ENCODE measurements at places on chromosomes 13 and 19.

- DNase-seq = no peak
Measured at GRCh38 chr19:18319591-18320135, 3.2 kb downstream of the LSM4 start.

DNA sequence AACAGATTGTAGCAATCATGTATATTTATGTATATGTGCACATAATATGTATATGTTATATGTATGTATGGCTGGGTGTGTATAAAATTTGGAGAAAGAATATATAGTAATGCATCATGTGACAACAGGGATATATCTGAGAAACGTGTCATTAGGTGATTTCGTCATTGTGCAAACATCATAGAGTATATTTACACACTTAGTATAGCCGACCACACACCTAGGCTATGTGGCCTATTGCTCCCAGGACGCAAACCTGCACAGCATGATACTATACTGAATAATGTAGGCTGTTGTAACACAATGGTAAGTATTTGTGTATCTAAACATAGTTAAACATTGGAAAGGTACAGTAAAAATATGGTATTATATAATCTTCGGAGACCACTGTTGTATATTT is 43.8 kb downstream of the ESD start:
- no peak for DNase-seq

DNA sequence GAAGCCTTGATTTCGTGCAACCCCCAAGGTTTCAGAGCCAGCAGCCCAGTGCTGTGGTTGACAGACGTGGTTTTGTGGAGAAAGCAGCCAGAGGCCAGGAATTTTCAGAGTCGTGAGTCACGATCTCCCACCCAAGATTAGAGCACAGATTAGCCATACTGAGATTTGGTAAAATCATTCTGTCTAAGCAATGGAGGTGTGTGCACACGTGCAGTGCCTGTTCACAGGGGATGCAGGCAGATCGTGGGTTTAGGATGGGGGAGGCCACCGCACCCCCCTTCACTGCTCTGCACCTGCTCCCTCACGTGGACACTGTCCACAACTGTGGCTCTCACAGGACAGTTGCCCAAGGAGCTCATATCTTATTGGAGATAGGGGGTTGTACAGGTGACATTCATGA is 46.6 kb upstream of the GPR183 start:
- DNase-seq = peak; percentile 44

GRCh38 chr13:36764957-36765356 is 54.1 kb upstream of the RFXAP start:
- DNase-seq = no peak

- DNase-seq = no peak
Measured at GRCh38 chr19:728011-728410, 19.3 kb downstream of the PALM start.

DNA sequence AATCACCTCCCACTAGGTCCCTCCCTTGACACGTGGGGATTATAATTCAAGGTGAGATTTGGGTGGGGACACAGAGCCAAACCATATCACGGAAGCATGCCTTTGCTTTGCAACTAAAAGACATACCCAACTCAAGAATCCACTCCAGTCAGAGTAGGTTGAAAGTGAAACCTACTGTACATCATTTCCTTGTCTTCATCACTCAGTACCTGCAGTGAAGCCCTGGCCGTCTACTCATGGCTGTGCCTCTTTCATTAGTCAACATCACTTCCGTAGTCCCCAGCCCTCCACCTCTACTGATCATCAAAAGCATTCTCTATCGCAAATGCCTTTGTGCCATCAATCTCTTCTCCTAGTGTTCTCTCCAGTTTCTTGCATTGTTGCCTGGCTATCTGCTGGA is 343.1 kb upstream of the ARGLU1 start:
- DNase-seq = no peak

GRCh38 chr13:71412231-71412630 is 454.8 kb downstream of the DACH1 start:
- DNase-seq = no peak

- peak; percentile 91 for DNase-seq
Measured at GRCh38 chr19:46784262-46785053, 3.9 kb downstream of the SLC1A5 start.

DNA sequence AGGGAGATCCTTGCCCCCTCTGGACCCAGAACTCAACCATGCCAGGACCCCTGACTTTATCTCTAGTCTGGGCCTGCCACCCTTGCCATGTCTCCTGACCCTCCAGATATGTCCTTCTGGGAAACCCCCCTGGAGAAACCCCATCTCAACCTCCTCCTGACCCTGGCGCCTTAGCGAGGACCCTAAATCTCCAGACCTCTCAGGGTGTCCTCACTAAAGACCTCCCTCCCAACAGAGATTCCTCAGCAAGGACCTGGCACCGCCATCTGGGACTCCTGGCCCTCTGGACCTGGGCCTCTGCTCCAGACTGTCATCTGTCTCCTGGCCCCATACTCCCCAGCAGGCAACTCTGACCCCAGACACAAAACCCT is 1.3 kb downstream of the KCNK6 start:
- no peak for DNase-seq

DNA sequence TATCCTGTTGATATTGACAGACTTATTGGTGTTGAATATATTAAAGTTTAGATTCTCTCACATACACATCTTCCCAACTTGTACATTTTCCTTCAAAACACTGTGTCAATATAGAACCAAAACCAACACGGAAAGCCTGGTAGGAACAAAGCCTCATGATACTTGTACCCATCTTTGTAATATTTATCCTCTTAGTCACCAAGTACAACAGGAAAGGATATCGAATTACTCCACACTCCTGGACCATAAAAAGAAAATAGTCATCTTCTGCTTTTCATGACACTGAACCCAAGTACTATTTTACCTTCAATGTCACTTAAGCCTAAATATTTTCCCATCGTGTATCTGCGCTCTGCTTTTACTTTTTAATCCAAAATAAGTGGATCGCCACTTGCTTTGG is 702.9 kb upstream of the PCDH9 start:
- DNase-seq = no peak

DNA sequence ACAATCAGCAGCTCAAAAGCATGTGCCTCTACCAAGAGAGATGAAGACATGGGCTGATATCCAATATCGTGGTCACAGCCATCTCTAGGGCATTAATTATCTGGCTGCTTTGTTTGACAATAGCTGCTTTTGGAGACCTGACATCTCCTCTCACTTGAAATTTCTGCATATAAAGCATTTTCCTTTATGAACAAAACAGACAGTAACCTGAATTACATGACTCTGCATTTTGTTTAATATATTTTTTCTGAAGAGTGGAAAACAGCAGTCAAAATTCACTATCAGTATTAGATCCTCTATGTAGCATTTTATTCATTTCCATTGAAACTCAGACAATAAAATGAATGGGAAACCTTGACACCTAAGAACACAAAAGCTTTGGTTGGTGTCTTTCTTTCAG is 42.4 kb upstream of the ESD start:
- no peak for DNase-seq

DNA sequence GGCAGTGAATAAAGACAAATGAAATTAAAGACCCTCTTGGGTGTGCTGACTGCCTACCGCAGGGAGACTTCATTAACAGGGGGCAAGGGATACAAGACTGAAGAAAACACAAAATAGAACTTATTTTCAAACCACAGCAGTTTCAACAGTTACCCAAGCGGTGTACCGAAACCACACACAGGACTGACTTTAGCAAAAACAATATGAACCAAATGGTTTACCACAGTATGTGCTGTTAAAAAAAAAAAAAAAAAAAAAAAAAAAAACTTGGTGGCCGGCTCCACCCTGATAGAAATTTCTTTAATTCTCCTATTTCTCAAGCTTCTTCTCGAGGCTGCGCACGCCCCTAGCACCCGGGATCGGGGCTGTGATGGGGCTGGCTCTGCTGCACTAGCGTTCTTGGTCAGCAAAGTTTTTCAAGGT is 42.6 kb downstream of the KLF2 start:
- DNase-seq = no peak

DNA sequence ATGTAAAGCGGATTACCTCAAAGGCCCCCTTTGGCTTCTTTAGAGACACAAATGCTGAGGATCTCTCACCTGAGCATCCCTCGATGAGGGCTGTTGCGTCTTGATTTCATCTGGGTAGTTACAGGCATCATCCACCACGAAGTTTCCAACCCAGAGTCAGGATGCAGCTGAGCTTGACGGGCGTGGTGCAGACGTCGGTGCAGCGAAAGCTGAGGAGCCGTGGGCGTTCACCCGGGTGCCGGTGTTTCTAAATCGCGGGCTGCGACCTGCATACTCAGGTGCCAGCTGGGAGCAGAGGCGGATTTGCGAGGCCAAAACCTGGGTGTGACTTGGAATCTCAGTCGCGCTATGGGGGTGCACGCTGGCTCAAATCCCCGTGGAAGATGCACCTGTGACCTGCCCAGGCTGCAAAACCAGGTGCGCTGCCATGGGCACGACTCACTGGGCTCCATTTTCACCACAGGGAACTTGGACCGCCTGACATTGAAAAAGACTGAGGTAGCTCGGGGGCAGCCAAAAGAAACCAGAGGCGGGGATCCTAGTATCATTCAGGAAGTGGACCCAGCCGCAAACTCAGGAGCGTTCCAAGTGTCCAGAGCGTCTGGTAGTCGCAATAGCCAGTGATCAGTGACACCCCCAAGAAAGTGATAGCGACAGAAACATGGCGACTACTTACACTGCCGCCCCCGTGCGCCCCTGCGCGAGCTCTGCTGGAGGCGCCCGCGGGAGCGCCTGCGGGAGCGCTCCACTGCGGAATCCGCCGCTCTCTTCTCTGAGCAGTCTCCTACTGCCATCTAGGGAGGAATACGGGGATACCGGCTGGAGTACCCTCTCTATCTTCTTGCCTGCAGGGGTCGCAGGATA is 36.4 kb upstream of the IGFL4 start:
- DNase-seq = peak; percentile 48

GRCh38 chr19:18045307-18046050 is 37.5 kb downstream of the ARRDC2 start:
- DNase-seq = no peak

GRCh38 chr13:26784704-26785639 is 24.4 kb upstream of the GPR12 start:
- DNase-seq = no peak

DNA sequence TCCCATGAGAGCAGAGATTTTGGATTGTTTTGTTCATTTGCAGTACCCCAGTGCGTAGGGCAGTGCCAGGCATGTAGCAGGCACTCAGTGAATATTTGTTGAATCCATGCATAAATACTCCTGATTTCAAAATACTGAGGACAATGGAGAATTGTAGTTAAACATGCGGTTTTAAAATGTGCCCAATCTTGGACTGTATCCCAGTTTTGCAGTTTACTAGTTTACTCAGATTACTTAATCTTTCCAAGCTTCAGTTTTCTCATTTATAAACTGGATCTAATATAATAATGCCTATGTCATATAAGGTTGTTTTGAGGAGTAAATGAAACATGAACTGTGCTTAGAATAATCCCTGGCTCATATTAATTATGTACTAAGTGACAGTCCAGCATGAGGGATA is 39.0 kb downstream of the RCBTB2 start:
- no peak for DNase-seq

DNA sequence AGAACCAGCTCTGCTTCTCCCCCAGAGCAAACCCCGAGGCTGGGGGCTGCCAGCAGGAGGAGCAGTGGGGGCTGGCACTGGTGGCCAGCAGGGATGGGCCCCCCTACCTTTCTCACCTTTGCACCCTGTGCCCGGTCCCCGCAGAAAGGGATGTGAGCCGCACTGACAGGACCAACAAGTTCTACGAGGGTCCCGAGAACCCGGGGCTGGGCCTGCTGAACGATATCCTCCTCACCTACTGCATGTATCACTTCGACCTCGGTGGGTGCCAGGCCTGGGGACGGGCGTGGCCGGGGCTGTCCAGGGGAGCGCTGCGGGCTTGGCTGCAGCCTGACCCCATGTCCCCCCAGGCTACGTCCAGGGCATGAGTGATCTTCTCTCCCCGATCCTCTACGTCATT is 6.6 kb downstream of the TBC1D17 start:
- DNase-seq = no peak
